ENCODE measurements at places on chromosomes 7 and 10. TPM values are rescaled to one million over a fixed set of nuclear protein-coding genes. Genes with fewer than 3 reads are reported as not detected.

The CXCL12 gene
- 10.6 TPM for total RNA-seq

The ATP6V0A4 gene
- 0.94 TPM for total RNA-seq

The SDK1 gene
- total RNA-seq = 40.7 TPM

The FAM25G gene
- total RNA-seq = not detected

The RPEL1 gene
- not detected for total RNA-seq

The ACTR3C gene
- 12.2 TPM for total RNA-seq

The ITPRID1 gene
- total RNA-seq = 5.3 TPM

The PDIA4 gene
- 38.5 TPM for total RNA-seq

The WDR86 gene
- 121 TPM for total RNA-seq

The CYP51A1 gene
- total RNA-seq = 239 TPM

The EBLN1 gene
- not detected for total RNA-seq

The ADAM12 gene
- total RNA-seq = 3.4 TPM

The CALML3 gene
- not detected for total RNA-seq

The ANKRD22 gene
- not detected for total RNA-seq

The PNLIPRP1 gene
- total RNA-seq = not detected

The ITGA8 gene
- total RNA-seq = 2.8 TPM

The CFAP58 gene
- total RNA-seq = 0.94 TPM
